ENCODE measurements at places on chromosomes 7 and 10.

GRCh38 chr7:66013938-66014337 is 31.9 kb upstream of the GUSB start:
- peak; percentile 65 for DNase-seq

GRCh38 chr10:74623786-74624185 is 202.6 kb upstream of the KAT6B start:
- no peak for DNase-seq

GRCh38 chr7:137564677-137565076 is 221.1 kb upstream of the PTN start:
- no peak for DNase-seq

GRCh38 chr10:78688230-78688900 is 380.4 kb upstream of the ZMIZ1 start:
- DNase-seq, result no peak

- DNase-seq, result no peak
Observed at GRCh38 chr7:94396037-94396431, 1.3 kb downstream of the COL1A2 start.

- DNase-seq, result no peak
Observed at GRCh38 chr10:129800796-129801340, 163.2 kb downstream of the EBF3 start.

- DNase-seq, result no peak
Observed at GRCh38 chr7:81676105-81676811, 93.6 kb downstream of the HGF start.

DNA sequence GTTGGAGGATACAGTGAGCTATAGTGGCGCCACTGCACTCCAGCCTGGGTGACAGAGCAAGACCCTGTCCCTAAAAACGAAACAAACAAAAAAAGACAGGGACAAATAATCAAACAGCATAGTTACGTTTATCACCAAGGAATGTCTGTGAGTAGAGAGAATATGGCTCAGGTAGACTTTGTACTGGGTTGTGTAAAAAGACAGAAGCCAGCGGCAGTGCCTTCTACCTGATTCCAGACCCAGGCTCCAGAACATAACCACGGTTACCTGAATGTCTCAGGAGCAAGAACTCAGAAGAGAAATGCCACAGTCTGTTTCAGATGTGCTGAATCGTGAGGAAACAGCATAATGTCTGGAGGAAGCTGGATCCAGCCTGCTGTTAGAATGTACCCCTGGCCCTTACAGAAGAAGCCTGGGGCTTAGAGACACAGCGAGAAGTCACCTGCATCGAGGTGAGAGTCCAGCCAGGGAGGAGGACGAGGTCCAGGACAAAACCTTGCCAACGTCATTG is 60.9 kb upstream of the KAT6B start:
- DNase-seq, result peak; percentile 17

DNA sequence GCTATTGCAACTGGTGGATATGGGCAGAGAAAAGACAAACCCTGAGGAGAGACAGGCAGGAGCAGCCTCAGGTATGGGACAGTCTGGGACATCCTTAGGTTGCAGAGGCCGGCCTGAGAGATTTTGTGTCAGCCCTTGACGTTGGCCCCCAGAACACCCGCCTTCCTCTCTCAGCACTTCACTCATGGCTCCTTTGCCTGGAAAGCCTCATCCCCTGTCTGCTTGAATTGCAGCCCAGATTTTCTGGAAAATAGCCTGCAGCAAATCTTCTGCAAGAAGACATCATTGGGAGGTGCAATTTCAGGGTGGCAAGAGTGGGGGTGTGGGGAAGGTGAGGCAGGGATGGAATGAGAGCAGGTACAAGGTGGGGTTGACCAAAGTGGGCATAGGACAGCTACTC is 2.2 kb upstream of the FRMD4A start:
- no peak for DNase-seq

GRCh38 chr7:2726316-2727018 is 38.5 kb downstream of the AMZ1 start:
- DNase-seq, result no peak

DNA sequence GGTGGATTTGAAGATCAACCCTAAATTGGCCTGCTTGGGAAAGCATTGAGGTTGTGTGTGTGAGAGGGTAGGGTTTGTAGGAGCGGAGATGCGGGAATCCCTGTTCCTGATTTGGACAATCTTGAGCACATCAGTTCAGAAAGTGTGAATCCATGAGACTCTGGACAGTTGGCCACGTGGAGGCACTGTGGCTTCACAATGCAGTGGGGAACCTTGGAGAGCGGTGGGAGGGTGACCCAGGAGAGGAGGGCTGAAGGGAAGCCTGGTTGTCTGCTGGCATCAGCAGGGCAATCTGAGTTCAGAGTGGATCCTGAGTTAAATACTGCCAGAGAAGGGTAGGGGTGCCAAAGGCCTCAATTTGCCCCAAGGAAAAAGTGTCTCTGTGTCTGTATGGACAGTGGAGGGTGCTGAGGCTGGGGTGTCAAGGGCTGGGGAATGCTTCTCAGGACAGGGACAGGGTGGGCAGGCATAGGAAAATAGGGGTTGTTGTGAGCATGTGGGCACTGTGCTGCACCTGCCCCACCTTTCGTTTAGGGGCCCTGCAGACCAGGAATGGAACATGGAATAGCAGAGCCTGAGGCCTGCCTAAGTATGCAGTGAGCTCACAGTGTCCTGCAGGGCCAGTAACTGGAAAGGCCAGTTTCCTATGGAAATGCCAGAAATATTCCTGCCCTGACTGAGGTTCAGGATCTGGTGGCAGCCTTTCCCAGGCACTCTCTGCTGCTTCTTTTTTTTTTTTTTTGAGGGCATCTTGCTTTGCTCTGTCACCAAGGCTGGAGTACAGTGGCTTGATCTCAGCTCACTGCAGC is 162.9 kb upstream of the PRSS58 start:
- DNase-seq, result peak; percentile 3

DNA sequence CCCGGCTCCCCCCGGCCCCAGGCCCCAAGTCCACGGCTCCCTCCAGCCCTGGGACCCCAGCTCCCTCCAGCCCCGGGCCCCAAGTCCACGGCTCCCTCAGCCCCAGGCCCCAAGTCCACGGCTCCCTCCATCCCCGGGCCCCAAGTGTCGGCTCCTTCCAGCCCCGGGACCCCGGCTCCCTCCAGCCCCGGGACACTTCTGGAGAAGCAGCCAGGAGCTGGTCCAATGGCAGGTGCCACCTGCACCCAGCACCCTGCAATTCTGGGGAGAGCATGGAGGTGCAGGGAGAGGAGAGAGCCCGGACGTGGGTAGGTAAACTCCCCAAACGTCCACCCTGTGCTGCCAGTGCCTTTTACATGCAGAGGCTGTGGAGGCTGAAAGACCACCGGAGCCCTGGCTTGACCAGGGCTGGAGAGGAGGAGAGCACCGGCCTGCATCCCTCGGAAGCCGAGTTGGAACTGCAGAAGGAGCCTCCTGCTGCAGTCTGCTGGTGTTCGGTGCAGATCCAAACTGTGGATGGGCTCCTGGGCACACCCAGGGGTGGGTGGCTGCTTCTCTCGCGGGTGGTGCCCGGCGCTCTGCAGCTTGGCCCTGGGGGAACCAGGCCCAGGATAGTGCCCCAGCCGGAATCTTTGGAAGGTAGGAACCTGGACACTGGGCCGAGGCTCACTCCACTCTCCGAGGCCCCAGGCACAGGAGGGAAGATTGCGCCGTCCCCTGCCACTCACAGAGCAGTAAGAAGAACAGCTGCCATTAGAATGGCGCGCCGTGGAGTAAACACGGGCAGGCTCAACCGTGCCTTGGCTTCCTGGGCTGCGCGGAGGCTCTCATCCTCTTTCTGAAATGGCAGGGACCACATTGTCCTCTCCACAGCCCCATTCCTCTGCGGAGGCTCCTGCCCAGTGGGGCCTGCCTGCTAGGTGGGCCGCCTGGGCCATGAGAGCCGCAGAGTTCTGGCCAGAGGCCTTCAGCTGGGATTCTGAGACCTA is 14.7 kb downstream of the SHH start:
- DNase-seq, result no peak

- no peak for DNase-seq
Observed at GRCh38 chr10:3047596-3047995, 19.8 kb upstream of the PFKP start.

DNA sequence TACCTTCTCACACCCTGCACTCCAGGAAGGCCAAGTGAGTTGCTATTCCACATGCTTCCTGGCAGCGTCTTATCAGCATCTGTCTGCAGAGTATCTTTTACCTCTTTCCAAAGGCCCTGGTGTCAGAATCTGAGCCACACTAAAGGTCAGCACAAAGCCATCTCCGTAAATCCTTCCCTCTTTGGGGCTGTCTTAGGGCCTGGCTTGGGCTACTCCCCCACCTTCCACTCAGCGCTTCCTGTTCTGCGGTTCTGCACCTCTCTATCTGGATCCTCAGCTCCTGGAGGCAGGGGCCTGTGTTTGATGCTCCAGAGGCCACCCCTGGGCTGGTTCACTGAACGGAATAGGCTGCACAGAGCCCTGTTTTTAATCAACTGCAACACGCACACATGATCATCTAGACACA is 334.8 kb upstream of the GALNT17 start:
- no peak for DNase-seq

GRCh38 chr7:66912195-66912594 is 8.8 kb upstream of the TMEM248 start:
- peak; percentile 15 for DNase-seq

- DNase-seq, result no peak
Observed at GRCh38 chr7:143389316-143390103, 8.4 kb downstream of the ZYX start.

DNA sequence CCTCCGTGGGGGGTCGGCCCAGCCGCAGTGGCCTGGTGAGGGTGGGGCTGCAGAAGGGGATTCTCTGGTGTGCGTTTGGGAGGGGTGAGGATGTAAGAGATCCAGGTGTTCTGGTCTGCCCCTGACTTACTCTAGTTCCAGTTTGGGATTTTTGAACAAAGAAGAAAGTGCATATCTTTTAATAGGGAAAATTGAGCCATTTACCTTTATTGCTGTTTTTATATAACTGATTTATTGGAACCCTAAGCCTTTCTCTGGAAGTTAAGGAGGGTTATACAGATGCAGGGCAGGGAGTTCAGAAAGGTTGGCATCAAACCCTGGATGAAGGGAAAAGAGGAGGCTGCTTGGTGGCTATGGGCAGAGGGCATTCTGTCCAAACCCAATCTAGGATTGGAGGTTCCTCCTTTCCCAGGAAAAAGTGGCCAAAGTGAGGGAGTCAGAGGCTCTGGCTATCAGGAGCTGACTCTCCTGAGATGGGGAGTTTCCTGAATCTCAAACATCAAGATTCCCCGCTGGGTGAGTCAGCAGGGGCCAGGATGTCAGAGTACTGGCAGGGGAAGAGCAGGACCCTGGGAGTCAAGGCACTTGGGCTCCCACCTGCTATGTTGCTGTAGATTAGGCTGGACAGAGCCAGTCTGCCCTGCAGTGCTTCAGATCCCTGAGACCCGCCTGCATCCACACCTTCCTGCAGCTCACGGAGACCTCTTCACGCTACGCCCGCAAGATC is 67.5 kb downstream of the CLIP2 start:
- DNase-seq, result no peak

DNA sequence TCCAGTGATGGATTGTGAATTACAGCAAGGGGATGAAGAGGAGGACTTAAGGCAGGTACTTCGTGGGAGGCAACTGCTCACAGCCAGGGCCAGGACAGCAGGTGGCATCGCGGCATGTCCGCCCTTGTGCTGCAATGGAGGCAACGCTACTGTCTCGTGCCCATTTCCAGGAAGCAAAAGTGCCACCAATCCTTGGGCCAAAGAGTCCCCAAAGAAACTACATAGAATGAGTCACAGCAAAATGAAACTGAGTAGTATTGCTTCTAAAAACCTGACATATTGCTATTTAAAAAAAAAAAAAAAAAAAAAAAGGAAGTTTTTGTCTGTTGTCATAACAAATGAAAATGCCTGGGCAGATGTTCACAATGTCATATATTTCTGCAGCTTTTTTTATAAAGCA is 46.6 kb downstream of the RSU1 start:
- no peak for DNase-seq

- DNase-seq, result no peak
Observed at GRCh38 chr7:100865938-100866728, 1.1 kb upstream of the TRIP6 start.

GRCh38 chr7:107857541-107857912 is 33.5 kb upstream of the DLD start:
- DNase-seq, result peak; percentile 53

DNA sequence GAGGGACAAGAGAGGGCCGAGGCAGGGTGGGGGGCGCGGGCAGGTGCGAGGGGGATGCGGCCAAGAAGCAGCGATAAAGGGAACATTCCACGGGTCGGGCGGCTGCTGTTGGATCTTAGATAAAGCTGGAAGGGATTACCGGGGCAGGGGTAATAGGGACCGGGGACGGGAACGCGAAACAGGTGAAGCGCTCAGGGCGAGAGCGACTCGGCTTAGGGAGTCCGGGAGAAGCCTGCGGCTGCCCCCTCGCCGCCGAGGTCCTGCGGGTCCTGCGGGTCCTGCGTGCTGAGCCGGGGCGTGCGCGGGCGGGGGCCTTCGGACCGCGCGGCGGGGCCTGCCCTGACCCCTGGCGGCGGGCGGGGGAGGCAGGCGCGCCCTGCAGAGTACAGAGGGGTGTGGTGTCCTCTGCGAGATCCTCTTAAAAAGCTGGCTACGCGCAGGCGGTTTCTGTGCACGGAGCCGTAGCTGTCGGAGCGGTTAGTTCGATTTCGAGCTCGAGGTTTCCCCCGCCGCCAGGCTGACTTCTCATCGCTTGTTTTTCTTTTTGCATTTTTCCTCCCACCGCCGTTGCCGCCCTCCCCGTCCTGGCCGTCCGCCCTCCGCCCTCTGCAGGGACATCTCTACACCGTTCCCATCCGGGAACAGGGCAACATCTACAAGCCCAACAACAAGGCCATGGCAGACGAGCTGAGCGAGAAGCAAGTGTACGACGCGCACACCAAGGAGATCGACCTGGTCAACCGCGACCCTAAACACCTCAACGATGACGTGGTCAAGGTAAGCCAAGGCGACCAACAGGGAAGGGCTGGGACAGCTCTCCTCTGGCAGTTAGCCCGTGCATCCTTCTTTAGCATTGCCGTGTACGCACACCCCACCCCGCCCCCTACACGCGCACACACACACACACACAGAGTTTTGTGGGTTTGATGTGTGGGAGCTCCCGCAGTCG is 1.4 kb downstream of the CAV1 start:
- DNase-seq, result no peak

DNA sequence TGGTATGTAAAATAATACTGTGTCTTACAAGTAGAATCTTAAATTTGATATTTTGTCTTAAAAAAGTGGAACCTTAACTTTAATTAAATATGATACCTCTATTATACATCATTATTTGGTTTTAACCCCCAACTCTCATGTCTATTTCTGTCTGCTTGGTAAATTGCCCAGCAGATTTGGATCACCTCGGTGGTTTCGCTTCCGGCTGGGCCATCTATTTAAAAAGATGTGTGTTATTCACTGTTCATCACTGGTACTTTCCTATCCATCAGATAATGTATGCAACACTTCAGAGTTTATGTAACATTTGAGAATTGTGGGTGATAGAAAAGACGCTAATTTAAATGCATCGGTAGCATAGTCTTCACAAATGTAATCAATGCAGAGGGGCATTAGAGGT is 119.7 kb downstream of the SND1 start:
- DNase-seq, result no peak

DNA sequence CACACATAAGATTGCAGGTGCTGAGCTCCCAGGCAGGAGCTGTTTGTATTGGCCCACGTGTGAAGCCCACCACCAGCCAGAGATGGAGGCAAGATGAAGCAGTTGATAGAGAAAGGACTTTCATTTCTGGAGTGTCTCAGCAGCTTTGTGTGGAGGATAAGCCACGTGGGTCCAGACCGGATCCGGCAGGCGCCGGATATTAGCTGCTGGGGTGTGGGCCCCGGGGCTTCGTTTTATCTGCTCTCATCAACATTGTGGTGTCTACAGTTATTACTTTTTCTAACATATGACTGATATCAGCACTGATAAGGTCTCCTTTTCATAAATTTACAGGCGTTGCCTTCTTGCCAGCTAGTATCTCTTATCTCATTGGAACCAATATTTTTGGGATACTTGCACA is 25.5 kb downstream of the SLC18A2 start:
- DNase-seq, result no peak
